ENCODE measurements at places on chromosomes 3 and 15. TPM values are rescaled to one million over a fixed set of nuclear protein-coding genes. Genes with fewer than 3 reads are reported as not detected.

DNA sequence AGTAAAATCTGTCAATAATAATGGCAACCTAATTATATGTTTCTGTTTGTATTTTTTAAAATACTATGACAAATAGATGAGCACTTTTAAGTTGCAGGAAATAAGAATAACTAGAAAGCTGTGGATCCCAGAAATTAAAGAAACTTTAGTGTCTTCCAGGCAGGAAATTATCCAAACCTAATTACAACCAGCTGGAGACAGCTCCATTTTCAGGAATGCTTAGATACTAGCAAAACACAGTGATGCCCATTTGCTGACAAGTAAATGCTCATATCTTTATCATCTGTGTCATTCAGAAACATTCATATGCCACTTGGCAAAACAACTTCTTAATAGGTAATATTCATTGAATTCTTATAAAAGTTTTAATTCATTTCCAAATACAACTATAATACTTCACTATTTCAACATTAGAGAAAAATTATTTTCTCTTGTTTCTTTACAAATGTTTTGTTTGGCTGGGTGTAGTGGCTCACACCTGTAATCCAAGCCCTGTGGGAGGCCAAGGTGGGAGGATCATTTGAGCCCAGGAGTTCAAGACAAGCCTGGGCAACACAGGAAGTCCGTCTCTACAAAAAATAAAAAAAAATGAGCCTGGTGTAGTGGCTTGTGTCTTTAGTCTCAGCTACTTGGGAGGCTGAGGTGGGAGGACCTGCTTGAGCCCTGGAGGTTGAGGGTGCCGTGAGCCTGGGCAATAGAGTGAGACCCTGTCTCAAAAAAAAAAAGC, 169.1 kb upstream of the TSPAN3 start:
- no peaks in the 10 kb centered on the region for H3K4me1 ChIP-seq
- no peaks in the 10 kb centered on the region for H3K27me3 ChIP-seq
- peaks cover 5% of the 10 kb centered on the region for H3K36me3 ChIP-seq
- no peak overlapping the region for H3K4me3 ChIP-seq
- no peak overlapping the region for H3K27ac ChIP-seq

DNA sequence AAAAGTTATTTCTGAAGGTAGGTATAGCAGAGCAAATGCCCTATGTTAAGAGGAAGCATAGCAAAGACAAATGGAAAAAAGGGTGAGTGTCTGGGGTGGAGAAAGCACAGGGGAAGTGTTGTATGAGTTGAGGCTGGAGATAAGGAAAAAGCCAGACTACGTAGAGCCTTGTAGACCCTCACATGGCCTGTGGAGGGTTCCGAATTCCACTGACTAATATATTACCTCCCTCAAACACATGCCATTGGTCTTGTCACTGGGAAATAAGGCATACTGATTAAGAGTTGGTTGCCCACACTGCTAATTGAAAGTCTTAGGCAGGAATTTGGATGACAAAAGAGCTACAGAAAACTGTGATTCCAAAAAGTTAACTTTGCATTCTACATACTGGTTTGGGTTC, 65.2 kb downstream of the TRAT1 start:
- no peak for DNase-seq
- no peaks in the 10 kb centered on the region for H3K27me3 ChIP-seq
- H3K4me3 ChIP-seq: no peak overlapping the region
- H3K36me3 ChIP-seq: no peaks in the 10 kb centered on the region
- H3K27ac ChIP-seq: no peak overlapping the region

GRCh38 chr3:197204736-197205135, 93.7 kb downstream of the DLG1 start:
- peaks cover 37% of the 10 kb centered on the region for H3K4me1 ChIP-seq
- no peaks in the 10 kb centered on the region for H3K27me3 ChIP-seq
- H3K4me3 ChIP-seq: no peak overlapping the region
- DNase-seq: no peak

Gene PIGZ
- 2.9 TPM for total RNA-seq

DNA sequence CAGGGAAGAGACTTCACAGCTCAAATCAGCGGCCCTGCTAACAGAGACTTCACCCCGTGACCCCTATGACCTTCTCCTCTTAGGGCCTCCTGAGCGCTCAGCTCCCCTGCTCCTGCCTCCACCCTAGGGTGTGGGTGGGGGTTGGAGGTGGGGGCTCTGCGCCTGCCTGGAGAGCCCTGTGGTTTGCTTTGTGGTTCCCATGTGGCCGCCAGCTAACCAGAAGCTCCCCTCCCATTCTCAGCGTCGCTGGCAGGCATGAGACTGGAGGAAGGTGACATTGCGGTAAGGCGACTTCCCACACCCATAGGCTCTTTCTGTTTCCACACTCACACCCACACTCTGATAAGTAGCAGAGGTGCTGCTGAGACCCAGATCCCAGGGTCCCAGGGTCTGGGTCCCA, 27.6 kb downstream of the XYLB start:
- H3K27me3 ChIP-seq: no peaks in the 10 kb centered on the region
- no peaks in the 10 kb centered on the region for H3K4me1 ChIP-seq
- H3K27ac ChIP-seq: no peak overlapping the region
- no peak for DNase-seq

DNA sequence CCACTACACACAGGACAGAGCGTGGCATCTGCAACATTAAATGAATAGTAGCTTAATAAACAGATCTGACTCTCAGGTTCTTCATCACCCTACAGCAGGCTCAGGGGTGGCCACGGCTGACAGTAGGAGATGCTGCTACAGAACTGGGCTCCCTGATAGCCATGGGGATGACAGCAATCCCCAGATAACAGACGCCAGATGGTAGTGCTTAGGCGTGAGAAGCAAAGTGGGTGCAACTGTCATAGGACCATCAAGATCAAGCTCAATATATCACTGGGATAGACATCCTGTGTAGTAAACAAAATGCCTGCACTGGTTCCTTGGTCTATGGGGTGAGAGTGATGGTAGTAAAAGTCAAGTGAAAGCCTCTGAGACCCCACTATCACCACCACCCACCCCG, 2.6 kb upstream of the TPRA1 start:
- no peaks in the 10 kb centered on the region for H3K36me3 ChIP-seq
- H3K4me3 ChIP-seq: no peak overlapping the region
- peaks cover 23% of the 10 kb centered on the region for H3K4me1 ChIP-seq
- H3K27ac ChIP-seq: no peak overlapping the region
- no peaks in the 10 kb centered on the region for H3K27me3 ChIP-seq
- peak; percentile 9 for DNase-seq

Gene BBS4
- 35.7 TPM for total RNA-seq

DNA sequence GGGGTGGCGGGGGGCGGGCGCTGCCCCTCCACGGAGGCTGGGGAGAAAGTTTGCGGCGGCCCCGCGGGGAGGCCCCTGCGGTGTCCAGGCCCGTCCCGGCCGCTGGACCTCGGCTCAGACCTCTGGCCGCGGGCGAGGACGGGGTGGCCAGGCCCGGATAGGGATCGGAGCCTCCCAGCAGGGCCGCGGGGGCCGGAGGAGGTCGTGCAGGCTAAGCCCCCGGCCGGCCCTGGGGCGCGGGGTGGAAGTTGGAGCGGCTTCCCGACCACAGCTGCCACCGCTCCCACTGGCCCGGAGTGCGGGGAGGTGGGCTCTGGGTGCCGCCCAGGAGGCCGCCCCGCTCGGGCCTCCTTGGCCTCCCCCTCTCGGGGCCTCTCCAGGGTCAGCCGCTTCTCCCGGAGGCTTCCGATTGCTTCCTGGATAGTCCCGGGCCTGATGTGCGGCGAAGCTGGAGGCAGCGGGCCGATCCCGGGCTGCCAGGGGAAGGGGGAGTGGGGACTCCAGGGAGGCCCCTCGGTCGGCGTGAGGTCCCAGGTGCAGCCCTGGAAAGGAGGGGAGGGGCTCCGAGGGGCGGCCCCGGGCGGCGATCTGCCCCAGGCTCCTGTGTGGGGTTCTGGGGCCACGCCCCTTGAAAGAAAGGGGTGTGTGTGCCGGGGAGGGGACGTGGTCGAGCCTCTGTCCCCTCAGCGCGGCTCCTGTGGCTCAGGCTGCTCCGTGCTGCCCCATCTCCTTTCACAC, 907 bp downstream of the PLXNA1 start:
- peak overlapping the region; percentile 83 for H3K4me3 ChIP-seq
- H3K36me3 ChIP-seq: peaks cover 2% of the 10 kb centered on the region
- peak overlapping the region; percentile 53 for H3K27ac ChIP-seq
- peaks cover 23% of the 10 kb centered on the region for H3K4me1 ChIP-seq
- H3K27me3 ChIP-seq: no peaks in the 10 kb centered on the region

DNA sequence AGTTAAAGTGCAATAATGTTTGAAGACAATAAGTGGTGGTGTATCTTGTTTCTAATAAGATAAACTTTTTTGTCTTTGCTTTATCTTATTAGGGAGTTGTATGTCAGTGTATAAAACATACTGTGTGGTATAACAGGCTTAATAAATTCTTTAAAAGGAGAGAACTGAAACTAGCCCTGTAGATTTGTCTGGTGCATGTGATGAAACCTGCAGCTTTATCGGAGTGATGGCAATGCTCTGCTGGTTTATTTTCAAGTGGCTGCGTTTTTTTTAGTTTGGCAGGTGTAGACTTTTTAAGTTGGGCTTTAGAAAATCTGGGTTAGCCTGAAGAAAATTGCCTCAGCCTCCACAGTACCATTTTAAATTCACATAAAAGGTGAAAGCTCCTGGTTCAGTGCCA, 2.7 kb downstream of the RPL15 start:
- peaks cover 27% of the 10 kb centered on the region for H3K36me3 ChIP-seq
- no peak overlapping the region for H3K27ac ChIP-seq
- peaks cover 25% of the 10 kb centered on the region for H3K4me1 ChIP-seq

DNA sequence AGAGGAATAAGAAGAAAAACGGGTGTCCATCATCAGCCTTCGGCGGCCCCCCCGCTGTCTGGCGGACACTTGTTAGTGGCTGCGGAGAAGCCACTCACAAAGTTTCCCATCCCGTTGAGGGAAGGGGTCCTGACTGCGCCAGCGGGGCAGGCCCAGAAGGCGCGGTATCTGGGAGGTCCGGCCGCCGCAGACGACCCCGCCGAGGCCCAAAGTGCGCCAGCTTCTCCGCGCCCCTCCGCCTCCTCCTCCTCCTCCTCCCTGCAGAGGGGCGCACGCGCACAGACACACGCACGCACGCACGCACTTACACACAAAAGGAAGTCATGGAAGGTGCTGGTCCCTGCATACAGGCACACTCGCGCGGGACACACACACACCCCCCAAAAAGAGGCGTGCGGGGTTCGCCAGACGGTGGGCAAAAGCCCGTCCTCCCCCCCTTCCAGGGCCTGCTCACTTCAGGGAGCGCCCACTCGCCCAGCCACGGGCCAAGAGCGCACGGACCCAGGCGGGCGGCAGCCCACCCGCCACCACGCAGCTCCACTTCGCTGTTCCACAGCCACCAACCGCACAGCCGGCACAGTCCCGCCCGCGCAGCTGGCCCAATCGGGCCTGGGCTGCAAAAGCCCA, 18.0 kb downstream of the ZNF148 start:
- H3K4me3 ChIP-seq: peak overlapping the region; percentile 77
- H3K36me3 ChIP-seq: no peaks in the 10 kb centered on the region
- peak; percentile 89 for DNase-seq
- H3K27me3 ChIP-seq: no peaks in the 10 kb centered on the region
- H3K27ac ChIP-seq: peak overlapping the region; percentile 45

- DNase-seq: no peak
- H3K36me3 ChIP-seq: no peaks in the 10 kb centered on the region
- no peak overlapping the region for H3K27ac ChIP-seq
- no peaks in the 10 kb centered on the region for H3K27me3 ChIP-seq
- no peaks in the 10 kb centered on the region for H3K4me1 ChIP-seq
These were observed 859.6 kb downstream of the ROBO1 start for GRCh38 chr3:78908236-78908635.

GRCh38 chr3:10438902-10439610, 66.3 kb downstream of the ATP2B2 start:
- H3K27me3 ChIP-seq: no peaks in the 10 kb centered on the region
- no peaks in the 10 kb centered on the region for H3K36me3 ChIP-seq
- H3K4me3 ChIP-seq: no peak overlapping the region
- peak overlapping the region; percentile 77 for H3K27ac ChIP-seq
- peaks cover 38% of the 10 kb centered on the region for H3K4me1 ChIP-seq

- no peak for DNase-seq
- H3K4me1 ChIP-seq: peaks cover 17% of the 10 kb centered on the region
- no peak overlapping the region for H3K4me3 ChIP-seq
- no peaks in the 10 kb centered on the region for H3K36me3 ChIP-seq
These were observed 152.9 kb downstream of the TPRG1 start for GRCh38 chr3:189324538-189325138.

Gene PLA2G4D
- not detected for total RNA-seq

DNA sequence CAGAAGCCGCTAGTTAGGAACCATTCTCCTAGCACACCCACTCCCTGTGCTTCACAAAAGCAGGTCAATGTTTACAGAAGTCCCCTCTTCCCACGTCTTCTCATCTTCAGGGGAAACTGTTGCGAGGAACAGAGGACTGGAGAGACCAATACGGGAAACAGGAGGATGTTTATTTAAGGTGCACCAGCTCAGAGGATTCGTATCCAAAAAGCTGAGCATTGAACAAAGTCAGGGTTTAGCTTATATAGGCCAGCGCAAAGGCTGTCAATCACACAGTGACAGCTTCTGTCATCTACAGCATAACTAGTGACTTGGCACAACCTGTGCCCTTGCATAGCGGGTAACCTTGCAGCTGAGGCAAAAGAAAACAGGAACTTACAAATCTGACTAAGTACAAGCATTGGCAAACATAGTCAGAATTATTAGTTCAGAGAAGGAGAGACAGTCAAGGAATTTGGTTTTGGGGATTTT, 61.3 kb downstream of the ZDHHC19 start:
- DNase-seq: peak; percentile 69
- no peaks in the 10 kb centered on the region for H3K27me3 ChIP-seq
- H3K4me1 ChIP-seq: peaks cover 3% of the 10 kb centered on the region
- no peak overlapping the region for H3K4me3 ChIP-seq
- H3K27ac ChIP-seq: no peak overlapping the region

Gene NLGN1
- 7.7 TPM for total RNA-seq

Gene MELTF
- total RNA-seq: 2.4 TPM

Gene ANKDD1A
- 3.8 TPM for total RNA-seq

Gene LRRC49
- 18.1 TPM for total RNA-seq

Gene RETNLB
- not detected for total RNA-seq

DNA sequence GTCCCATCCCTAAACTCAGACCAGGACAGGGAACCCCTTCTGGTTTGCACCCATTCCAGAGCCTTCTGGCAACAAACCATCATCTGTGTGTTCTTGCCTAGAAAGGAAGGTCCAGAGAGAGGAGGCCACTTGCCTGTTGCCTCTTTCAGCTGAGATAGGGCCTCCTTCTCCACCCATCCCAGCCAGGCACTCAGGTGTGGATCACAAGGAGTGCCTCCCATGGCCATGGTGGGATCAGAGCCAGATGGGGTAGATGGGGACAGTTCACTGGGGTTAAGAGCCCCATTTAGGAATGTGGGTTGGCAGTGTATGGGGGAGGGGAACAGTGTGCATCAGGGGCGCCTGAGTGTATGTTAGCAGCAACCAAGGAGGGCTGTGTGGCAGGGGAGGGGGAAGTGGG, 8.9 kb upstream of the CTDSPL start:
- DNase-seq: no peak
- peaks cover 5% of the 10 kb centered on the region for H3K4me1 ChIP-seq
- no peaks in the 10 kb centered on the region for H3K27me3 ChIP-seq
- H3K36me3 ChIP-seq: peaks cover 3% of the 10 kb centered on the region

Gene CXCR6
- not detected for total RNA-seq

- peaks cover 2% of the 10 kb centered on the region for H3K4me1 ChIP-seq
- H3K27me3 ChIP-seq: no peaks in the 10 kb centered on the region
- H3K4me3 ChIP-seq: no peak overlapping the region
- peak; percentile 71 for DNase-seq
- H3K36me3 ChIP-seq: no peaks in the 10 kb centered on the region
- H3K27ac ChIP-seq: no peak overlapping the region
These were observed 16.0 kb downstream of the STARD9 start for GRCh38 chr15:42591238-42591934.

GRCh38 chr3:172751175-172751704, 714 bp downstream of the ECT2 start:
- peaks cover 14% of the 10 kb centered on the region for H3K36me3 ChIP-seq
- DNase-seq: peak; percentile 31
- H3K4me1 ChIP-seq: peaks cover 40% of the 10 kb centered on the region

Gene SLC15A2
- 0.29 TPM for total RNA-seq

All from osteoblast (primary cell).